ENCODE measurements at places on chromosomes 16 and 17.

GRCh38 chr16:54055191-54055590, 231.4 kb downstream of the IRX3 start:
- DNase-seq = no peak

DNA sequence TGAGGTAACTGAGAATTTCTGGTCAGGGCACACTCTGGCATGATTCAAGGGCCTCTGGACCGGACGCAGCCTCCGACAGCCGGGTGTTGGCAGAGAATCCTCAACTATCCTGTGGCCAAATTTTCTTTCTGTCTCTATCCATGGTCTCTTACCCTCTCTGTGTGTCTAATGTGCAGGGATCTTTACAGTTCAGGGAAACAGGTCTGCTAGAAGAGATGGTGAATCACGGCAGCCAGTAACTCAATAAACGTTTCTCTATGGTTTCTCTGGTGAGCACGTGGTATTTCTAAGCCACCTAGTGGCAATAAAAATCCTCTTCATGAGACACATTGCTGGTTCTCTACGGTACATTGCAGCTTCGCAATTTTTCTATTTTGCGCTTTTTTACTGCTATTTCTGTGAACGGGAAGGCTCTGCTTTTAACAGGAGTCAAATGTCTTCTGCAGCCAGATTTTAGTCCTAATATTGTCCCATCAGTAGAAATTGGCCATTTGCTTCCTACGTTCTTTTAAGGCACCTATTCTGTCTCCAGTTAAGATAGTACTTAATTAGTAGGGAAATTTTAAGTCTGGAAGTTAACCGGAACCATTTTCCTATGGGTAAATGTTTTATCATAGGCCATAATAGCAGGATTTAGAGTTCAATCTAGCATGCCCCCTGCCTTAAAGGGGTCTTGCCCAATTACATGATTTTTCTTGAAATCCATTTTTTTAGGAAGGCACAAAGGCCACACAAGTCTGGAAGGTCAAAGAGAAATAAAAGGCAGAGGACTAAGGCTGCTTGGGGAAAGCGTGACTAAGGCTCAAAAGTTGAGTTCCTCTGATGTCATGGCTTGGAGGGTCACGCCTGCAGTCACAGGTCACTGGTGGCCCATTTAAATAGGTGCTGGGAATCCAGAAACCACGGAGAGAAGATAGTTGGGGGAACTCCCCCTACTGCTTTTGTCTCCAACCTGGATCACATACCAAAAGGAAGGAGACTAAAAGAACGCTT, 31.5 kb downstream of the QPRT start:
- no peak for DNase-seq

DNA sequence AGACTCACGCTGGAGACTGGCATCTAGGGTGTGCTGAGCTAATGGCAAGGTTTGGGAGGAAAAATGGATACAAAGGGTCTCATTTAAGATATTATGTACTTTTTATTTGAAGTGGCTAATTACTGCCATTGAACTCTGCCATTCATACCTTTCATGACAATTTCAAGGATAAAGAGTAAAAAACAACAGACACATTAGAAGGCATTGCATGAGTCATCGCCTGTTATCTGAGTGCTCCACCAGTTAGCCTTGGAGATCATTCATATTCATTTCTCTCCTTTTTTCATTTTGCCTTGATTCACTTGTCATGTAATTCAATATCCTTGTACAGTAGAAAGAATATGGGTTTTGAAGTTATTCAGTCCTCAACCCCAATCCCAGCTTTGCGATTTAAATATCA, 109.5 kb downstream of the CDH8 start:
- DNase-seq = no peak

DNA sequence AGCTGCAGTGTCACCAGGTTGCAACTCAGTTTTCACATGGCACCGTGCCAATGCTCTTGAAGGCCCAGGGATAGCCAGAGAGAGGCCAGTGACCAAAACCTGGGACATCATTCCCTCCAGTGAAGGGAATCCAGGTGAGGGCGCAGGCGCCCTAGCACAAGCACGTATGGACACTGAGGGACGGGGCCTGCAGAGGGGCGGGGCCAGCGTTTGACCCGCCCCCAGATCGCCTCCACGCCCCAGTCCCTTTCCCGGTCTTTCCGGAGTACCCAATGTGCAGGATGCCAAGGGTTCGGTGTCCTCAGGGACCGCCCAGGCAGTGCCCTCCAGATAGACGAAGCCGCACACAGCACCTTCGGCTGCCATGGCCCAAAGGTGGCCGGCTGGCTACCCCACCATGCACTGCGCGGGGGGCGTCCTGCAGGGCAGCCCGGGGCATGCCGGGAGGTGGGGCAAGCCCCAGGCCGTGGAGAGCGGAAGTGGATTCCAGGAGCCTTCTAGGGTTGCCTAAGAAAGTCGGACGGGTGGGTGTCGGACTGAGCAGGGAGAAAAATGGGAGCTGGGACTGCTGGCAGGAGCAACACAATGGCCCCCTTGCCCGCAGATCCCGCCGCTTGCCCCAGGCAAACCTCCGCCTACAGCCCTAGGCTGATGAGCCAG, 4.6 kb downstream of the SLC12A4 start:
- DNase-seq = no peak

DNA sequence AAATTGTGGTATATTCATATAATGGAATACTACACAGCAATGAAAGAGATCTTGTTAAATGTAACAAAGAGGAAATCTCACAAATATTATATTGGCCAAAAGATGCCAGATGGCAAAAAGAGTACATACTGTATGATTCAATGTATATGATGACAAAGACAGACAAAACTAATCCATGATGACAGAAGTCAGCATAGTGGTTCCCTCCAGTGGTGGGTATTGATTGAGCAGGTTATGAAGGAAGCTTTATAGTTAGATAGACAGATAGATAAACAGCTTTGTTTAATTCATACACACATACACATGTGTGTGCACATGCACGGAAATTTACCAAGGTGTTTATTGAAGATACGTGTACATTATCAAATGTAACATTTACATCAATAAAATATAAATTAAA, 74.4 kb upstream of the SMIM36 start:
- DNase-seq = no peak

- DNase-seq = no peak
Measured at GRCh38 chr17:74249590-74250270, 24.3 kb upstream of the DNAI2 start.

GRCh38 chr16:81493755-81494433, 49.3 kb downstream of the CMIP start:
- DNase-seq = no peak

GRCh38 chr16:65012357-65012756, 109.5 kb downstream of the CDH11 start:
- DNase-seq = no peak

DNA sequence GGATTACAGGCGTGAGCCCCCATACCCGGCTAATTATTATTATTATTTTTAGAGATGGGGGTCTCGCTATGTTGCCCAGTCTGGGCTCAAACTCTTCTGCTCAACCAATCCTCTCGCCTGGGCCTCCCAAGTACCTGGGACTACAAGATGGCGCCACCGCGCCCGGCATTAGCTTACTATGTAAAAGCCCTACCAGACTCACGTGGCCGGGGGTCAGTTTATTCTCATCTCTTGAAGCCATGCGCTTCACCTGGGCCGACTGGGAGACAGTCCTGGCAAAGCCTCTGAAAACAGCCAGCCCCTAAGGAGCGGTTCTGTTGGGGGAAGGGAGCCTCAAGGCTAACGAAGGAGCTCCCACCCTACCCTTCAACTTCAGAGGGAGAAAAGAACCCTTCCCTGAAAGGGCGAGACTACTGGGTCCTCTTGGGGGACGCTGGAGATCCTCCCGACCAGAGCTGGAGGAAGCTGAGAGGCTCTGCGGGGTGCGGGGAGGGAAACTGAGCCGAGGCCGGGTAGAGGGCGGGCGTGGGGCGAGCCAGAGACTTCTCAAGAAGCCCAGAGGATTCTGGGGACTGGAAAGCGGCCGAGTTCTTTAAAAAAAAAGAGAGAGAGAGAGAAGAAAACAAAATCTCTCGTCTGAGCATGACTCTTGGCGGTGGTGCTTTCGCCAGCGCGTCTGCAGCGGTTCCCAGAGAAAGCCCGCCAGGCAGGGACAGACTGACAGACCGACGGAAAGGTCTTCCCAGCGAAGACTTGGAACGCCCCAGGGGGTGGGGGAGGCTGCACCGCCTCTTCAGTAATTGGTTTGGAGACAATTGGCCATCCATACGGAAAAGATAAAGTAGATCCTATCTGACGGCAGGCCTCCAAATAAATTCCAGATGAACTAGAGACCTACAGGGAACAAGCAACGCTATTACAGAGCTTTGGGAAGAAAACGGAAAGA, 5.6 kb upstream of the TUBG2 start:
- DNase-seq = no peak

DNA sequence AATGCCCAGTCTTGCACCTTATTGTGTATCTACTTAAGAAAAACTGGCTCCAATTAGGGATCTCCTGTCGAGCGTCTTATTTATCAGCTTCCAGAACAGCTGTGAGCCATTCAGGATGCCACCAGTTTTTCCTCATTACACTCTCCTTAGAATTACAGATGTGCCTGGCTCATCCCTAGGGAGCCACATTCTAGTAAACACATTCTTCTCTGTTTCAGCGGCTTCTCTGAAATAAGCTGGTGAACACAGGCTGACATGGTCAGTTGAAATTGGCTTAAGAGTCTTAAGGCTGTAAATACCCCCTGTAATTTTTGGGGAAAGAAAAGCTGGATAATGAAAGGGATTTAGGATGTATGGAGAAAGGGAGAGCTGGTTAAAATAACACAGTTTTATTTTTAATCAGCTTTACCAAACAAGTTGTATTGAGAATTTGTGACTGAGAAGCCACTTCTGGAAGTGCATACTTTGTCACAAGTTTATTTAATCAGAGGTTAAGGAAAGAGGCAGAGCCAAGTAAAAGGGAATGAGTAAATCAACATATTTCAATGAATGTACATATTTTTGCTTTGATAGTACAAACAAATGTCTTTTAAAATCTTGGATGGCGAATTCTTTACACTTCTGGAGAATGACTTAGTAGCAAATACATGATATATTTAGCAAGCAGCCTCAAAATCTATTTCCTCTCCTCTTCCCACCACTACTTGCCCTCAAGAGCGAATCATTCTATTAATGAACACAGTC, 562.0 kb upstream of the GOT2 start:
- DNase-seq = no peak

DNA sequence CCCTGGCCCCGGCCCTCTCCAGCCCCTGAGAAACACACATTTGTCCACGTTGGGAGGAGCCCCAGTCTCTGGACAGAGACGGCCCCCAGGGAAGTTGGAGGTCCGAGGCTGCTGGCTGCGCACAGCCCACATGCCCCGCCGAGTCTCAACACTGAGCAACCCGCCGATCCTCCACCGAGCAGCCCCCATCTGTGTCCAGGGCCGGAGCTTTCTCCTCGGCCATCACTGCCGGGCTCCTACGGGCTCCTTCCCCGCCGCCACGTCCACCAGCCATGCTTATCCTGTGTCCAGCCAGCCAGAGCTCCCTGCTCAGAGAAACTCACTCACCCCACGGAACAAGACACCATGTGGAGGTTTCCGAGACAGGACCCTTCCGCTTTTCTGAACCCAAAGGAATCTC, 103.3 kb downstream of the ENGASE start:
- no peak for DNase-seq

DNA sequence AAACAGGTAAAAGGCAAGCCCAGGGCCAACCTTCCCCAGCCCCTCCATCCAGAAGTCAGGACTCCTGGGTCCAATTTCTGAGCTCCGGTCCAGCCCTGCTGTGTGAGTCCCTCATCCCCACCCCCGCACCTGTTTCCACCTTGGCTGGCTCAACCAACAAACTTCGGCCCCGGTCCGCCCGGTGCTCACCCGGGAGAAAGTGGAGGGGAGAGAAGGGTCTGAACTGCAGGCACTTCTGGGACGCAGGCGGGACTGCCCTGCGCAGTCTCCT, 541 bp downstream of the RHBDF2 start:
- peak; percentile 26 for DNase-seq

GRCh38 chr17:36938566-36939051, 1.3 kb downstream of the LHX1 start:
- DNase-seq = no peak

DNA sequence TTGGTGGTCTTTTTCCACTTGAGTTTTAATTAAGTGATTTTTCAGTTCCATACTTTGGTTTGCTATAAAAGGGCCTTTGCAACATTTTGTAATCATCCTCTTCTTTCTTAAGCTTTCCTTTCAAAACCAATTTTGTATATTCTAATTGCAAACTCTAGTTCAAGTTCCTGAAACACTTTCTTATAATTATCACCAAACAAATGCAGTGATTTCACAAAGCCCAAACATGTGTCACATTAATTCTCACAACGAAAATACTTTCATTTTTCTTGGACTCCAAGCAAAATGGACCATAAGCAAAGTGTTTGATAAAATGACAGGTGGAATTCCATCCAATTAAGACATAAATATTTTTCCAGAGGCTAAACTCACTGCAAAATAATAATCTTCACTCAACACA, 188.2 kb upstream of the IRX5 start:
- no peak for DNase-seq

DNA sequence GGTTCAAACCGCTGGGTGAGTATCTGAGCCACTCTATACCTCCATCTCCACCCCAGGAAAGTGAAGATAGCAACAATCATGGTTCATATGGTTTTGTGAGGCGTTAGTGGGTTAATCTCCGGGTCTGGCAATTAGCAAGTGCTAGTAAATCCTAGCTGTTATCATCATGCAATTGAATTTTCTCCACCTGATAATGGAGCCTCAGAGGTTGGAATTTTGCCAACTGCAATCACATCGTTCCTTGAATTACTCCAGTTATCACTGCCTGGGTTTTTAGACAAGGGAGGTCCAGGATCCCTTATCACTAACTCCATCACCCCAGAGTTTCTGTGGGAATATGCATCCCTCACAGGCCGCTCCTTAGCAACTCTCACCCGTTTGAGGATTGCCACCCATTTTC, 311.5 kb downstream of the RBFOX1 start:
- no peak for DNase-seq

- no peak for DNase-seq
Measured at GRCh38 chr16:11539641-11540050, 47.1 kb downstream of the LITAF start.

- no peak for DNase-seq
Measured at GRCh38 chr16:22355487-22355908, 18.9 kb downstream of the CDR2 start.

GRCh38 chr17:19533718-19534561, at the start of gene SLC47A1:
SLC47A1 (plus strand) TSS chr17:19533854; CDS start chr17:19533940, 86 bp downstream.
- DNase-seq = no peak

GRCh38 chr16:59385959-59386358, 651.8 kb upstream of the GOT2 start:
- no peak for DNase-seq

DNA sequence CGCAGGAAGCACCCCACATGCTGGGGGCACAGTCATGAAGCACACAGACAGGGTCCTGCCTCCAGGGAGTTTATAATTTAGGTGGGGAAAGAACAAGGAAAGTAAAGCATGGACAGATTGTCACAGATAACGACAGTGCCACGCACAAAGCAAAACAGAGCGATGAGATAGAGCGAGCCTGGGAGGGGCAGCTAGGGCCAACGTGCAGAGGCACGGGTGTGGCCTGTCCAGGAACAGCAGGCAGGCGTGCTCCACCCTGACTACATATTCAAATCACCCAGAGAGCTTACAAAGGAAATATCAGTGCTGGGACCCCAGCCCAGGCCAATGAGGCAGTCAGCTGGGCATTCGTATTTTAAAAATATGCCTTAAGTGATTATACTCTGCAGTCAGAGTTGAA, 16.8 kb downstream of the LGALS9 start:
- no peak for DNase-seq

Measured in GM19239 (cell line).